Stimulated activated CD8-positive, alpha-beta memory T cell treated with anti-CD3 and anti-CD28 coated beads, Interleukin-4, amount 100 ng/mL, for 48 hours (primary cell): ENCODE measurements at places on chromosomes 2 and 18.

- no peak for DNase-seq
Measured at GRCh38 chr2:171513719-171514160, 8.5 kb upstream of the CYBRD1 start.

- no peak for DNase-seq
Measured at GRCh38 chr2:873027-873426, 77.6 kb upstream of the SNTG2 start.

DNA sequence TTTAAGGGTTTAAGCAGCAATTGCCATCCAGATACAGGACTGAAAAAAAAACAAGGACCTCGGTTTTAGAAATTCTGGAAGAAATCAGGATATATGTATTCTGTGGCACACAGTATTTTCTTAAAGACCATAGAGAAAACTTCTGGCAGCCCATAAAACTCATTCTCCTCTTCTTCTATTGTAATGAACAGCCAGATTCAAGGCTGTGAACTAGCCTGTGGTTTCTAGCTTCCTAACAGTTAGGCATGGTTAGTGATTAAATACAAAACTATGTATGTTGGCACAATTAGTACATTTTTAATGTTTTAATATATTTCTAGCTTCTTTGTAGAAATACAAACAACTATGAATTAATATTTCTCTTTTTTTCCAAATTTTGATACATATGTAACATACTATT, 555.7 kb downstream of the DSC3 start:
- no peak for DNase-seq

DNA sequence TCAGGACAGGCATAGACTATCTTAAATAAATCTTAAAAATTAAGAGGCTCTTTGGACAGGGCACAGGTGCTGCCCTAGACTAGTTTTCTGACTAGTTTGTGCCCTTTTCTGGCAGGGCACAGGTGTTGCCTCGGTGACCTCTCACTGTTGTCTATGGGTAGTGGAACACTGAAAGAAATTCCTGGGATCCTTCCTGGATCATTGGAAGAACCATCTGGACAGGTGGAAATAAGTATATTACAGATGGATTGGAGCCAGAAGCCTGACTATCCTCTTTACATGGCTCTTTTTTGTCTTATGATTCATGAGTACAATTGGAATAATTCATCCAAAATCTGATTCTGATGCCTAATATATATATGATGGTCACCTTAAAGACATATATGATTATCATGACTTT, 286.6 kb downstream of the RIT2 start:
- DNase-seq = no peak

- DNase-seq = no peak
Measured at GRCh38 chr2:6177811-6178210, 485.6 kb downstream of the SOX11 start.

GRCh38 chr18:13233787-13234783, 15.5 kb downstream of the LDLRAD4 start:
- no peak for DNase-seq

- no peak for DNase-seq
Measured at GRCh38 chr18:13161276-13161899, 57.2 kb upstream of the LDLRAD4 start.

- DNase-seq = no peak
Measured at GRCh38 chr2:160267022-160267421, 67.0 kb upstream of the ITGB6 start.

DNA sequence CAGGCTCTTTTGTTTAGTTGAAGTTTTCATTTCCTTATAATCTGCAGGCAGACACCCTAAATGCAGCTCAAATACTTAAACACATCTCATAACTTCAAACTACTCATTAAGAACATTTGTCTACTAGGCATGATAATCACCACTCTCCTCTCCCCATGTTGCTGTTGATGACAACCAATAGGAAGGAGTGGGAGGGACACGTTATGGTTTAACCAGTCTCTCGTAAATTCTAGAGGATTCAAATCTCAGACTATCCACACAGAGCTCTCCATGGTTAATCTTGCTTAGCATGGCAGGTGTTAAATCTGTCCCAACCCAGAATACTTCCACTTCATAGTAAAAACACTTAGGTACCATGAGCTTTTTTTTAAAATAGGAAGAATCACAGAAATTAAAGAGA, 127.4 kb upstream of the AQP4 start:
- DNase-seq = no peak

DNA sequence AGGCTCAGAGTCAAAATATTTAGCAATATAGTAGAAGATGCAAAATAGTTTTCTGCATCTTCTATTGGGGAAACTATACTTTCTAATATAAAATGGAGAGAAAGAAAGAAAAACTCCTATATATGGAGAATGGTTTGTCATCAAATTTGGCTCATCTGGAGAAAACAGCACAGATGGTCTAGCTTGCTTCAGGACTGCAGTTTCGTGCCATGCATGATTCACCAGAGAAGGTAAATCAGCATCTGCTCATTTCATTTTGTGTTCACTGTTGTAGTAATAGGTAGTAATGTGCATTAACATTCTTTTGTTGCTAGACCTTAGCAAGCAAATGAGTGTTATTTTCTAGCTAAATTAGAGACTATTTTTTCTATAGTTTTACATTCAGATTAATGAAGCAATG, 179.0 kb downstream of the ASXL3 start:
- no peak for DNase-seq

DNA sequence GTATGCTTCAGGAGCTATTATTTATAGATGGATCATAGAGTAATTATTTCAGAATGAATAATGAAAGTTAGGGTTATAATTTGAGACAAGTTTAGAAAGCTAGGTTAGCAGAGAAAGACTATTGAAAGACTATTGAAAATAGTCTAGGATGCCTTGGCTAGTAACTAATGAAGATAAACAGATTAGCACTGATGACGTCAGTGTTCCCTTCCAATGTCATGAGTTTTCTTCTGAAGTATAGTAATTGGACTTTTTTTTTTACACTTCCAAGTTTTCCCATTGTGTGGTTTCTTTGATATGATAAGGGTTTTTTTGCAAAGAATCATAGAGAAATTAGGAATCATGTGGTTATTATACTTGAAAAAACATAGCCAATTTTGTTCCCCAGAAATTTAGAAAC, 1041.5 kb upstream of the CRIM1 start:
- no peak for DNase-seq

DNA sequence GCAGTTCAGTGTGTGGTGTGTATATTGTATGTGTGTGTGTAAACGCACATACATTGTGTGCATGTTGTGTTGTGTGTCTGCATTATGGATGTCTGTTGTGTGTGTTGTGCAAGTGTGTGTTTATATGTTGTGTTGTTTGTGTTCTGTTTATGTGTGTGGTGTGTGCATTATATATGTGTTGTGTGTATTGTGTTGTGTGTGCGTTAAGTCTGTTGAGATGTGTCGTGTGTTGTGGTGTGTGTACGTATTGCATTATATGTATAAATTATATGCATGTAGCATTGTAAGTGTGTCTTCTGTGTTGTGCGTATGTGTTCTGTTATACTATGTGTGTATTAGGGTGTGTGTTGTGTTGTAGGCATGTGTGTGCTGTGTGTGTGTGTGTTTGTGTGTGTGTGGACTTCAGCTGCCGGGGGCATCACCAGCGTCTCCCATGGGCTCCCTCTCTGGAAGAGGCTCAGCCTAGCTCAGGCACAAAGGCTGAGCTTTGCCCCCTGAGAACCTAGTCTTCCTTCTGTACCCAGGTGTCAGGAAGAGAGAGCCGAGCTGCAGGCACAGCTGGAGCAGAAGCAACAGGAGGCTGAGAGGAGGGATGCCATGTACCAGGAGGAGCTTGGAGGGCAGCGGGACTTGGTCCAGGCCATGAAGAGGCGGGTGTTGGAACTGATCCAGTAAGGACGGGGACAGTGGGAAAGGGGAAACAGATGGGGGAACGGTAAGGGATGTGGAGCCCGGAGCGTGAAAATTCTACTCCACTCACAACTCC, 13.7 kb downstream of the RUFY4 start:
- DNase-seq = no peak

GRCh38 chr2:11554399-11554716, 20.5 kb downstream of the GREB1 start:
- DNase-seq = no peak

DNA sequence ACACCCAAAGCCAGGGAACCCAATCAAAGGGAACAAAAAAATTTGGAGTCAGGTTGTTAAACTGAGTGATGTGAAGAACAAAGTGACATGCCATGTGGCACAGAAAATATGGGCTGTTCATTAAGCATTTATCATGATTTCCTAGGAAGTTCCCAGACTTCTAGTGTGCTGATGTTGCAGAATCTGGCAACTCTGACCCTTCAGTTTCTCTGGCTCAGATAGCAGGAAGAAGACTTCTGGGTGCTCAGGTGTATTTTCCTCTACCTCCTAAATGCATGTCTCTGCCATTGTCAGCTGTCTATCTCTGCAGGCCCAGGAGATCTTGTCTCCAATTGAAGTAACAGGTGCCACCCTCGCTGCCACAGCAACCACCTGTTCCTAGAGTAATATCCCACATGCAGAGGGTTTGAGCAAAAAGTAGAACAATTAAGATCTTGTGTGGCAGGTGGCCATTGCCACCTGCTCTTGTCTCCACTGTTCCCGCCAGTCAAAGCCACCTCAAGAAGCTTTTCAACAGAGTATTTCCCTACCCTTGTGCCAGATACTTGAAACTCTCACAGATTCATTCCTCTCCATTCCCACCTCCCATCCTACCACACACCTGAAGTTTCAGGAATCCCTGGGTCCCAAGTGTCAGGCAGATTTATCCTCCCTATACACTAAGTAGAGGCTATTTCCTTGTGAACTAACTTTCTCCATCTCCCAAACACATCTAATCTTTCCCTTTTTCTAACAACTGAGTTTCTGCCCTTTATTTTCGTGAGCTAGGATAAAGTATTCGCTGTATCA, 533.7 kb upstream of the CHAC2 start:
- DNase-seq = no peak

DNA sequence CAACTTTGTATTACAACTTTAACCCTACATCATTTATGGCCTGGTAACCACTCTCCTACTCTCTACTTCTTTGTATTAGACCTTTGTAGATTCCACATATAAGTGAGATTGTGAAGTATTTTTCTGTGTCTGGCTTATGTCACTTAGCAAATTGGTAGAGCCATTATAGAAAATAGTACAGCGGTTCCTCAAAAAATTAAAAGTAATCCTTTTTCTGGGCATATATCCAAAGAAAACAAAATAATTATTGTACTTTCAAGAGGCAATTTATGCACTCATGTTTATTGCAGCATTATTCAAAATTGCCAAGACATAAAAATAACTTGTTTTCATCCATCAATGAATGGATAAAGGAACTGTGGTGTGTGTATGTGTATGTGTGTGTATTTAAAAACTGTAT, 537.5 kb upstream of the FSIP2 start:
- DNase-seq = no peak

GRCh38 chr2:178251151-178251955, 57.0 kb downstream of the OSBPL6 start:
- DNase-seq = no peak

GRCh38 chr2:20578895-20579825, 71.7 kb downstream of the HS1BP3 start:
- DNase-seq = no peak

DNA sequence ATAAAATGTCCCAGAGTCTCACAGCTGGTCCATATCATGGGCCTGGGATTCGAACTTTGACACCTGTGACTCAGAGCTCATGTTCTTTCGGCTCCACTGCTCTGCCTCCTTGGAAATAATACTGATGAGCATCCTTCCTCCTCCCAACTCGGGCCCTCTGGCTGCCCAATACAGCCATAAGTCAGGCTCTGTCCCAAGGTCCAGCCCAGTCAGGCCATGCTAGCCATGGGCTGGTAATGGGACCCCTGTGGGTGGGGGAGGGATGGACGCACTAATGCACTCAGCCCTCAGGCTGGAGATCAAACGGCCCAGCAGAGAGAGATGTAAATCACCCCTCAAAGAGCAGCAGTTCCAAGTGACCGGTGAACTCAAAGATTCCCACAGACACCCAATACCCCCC, 61.1 kb downstream of the DDX1 start:
- no peak for DNase-seq

DNA sequence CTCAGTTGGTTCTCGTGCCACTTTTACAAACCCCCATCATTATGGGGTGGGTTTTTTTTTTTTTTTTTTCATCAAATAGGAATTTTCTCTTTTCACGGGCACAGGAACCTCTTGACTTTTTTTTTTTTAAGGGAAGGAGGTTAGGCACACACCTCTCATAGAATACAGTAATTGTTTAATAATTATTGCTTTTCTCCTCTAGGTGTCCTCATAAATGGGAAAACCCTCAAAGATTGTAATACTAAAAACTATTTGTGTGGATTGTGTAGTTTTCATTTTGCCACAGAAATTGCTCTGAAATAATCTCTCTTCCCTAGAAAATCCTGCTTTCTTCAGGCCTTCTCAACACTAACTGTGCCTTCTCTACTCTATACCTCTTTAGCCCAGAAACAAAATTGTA, 147.3 kb downstream of the GREB1L start:
- DNase-seq = no peak

- DNase-seq = no peak
Measured at GRCh38 chr18:75199327-75199726, 9.6 kb downstream of the PTGR3 start.

GRCh38 chr2:83595121-83595690, 863.9 kb downstream of the SUCLG1 start:
- DNase-seq = no peak

GRCh38 chr2:134397146-134397896, 143.4 kb downstream of the MGAT5 start:
- no peak for DNase-seq

DNA sequence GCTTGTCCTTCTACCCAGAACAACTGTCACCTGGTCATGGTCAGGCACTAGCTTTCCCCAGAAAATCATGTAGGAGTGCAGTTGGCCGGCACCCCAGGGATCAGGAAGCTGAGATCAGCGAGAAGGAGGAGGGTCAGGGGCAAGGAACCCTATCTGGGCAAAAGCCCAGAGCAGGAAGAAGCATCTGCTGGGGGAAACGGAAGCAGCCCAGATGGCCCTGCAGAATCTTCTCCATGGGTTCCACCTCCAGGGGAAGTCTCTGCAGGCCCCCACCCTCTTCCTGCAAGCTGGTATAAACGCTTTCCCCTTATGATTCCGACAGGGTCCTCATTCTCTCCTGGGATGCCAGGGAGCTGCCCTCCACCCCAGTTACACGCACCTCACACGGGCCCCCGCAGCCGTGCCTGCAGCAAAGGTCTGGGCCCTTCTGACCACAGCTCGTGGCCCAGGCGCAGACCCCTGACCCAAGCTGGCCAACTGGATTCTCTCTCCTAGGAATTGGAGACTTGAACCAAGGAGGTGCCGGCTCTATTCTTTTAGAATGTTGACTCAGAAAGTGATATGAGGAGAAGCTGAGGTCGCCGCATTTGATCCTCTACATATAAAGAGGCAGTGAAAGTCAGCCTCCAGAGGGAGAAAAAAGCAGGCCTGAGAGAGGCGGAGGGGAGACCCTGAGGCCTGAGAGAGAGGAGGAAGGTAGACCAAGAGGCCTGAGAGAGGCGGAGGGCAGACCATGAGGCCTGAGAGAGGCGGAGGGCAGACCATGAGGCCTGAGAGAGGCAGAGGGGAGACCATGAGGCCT, 71.0 kb downstream of the STPG4 start:
- no peak for DNase-seq
